SJSA1 (cell line): ENCODE measurements at places on chromosomes 4 and X. TPM values are rescaled to one million over a fixed set of nuclear protein-coding genes. Genes with fewer than 3 reads are reported as not detected.

HS6ST2 gene
- not detected in 2 replicates for total RNA-seq

MXRA5 gene
- total RNA-seq = 0.22 and 0.32 TPM in 2 replicates

HTRA3 gene
- total RNA-seq = 0.03 TPM in 1 of 2 replicates, not detected in the other

SPIN2A gene
- total RNA-seq = 0.13 TPM in 1 of 2 replicates, not detected in the other

MAGEB17 gene
- total RNA-seq = 0.11 TPM in 1 of 2 replicates, not detected in the other

OTC gene
- not detected in 2 replicates for total RNA-seq

APLN gene
- total RNA-seq = 1.7 and 2.6 TPM in 2 replicates

SLC9A6 gene
- 23.6 and 23.9 TPM in 2 replicates for total RNA-seq

DNA sequence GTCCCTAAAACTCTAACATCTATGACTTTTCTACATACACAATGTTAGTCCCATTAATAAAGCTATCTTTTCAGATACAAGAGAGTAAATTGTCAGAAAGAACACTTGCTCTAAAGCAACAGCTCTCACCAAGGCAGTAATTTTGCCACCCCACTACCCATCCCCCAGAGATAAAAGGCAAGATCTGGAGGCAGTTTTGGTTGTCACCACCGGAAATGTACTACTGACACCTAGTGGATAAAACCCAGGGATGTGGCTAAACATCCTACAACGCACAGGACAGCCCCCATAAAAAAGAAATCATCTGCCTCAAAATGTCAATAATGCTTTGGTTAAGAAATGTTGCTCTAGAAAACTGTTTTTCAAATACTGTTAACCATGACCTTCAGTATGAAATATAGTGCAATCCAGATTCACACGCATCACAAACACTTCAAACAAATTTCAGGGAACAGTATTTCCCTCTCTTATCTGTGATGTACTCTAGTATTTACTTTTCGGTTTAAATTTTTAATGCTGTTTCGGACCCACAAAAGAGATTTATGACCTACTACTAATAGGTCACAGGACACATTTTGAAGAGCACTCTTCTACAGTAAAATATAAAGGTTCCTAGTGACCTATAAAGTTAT lies 5.1 kb downstream of the FBXL5 start:
- no peaks in the 10 kb centered on the region for H3K27me3 ChIP-seq
- H3K36me3 ChIP-seq = peaks cover 5% of the 10 kb centered on the region
- H3K4me3 ChIP-seq = no peak overlapping the region
- no peak overlapping the region for H3K27ac ChIP-seq
- peaks cover 15% of the 10 kb centered on the region; the same call in 1 of the 2 replicates for H3K4me1 ChIP-seq

DNA sequence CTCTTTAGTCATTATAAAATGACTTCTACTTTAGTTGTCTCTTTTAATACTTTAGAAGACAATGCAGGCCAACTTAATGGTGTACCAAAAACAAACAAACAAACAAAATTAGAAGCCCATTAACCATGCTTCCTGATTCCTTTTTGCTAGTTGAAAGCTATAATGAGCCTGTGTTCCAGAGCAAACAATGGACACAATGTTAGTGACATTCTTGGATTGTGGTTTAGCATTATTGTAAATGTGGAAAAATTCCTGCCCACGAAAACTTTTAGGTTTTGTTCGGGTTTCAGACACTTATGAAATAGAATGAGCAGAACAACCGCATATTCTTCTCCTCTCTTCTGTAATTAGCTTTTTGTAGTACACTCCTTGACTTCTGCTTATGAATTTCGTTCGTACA lies 1682.7 kb upstream of the PCDH7 start:
- no peaks in the 10 kb centered on the region for H3K36me3 ChIP-seq
- no peak overlapping the region for H3K4me3 ChIP-seq
- no peak for DNase-seq

- no peak overlapping the region for H3K27ac ChIP-seq
- no peak for DNase-seq
- no peaks in the 10 kb centered on the region for H3K36me3 ChIP-seq
- H3K4me3 ChIP-seq = no peak overlapping the region
These were observed 39.0 kb downstream of the SLC25A5 start for GRCh38 chrX:119507206-119507605.

- no peaks in the 10 kb centered on the region for H3K36me3 ChIP-seq
- H3K4me1 ChIP-seq = no peaks in the 10 kb centered on the region
- DNase-seq = no peak
- no peak overlapping the region for H3K4me3 ChIP-seq
These were observed 13.4 kb upstream of the NHS start for GRCh38 chrX:17361620-17362019.

GRCh38 chrX:121558886-121559285 lies 511.5 kb downstream of the GLUD2 start:
- H3K36me3 ChIP-seq = no peaks in the 10 kb centered on the region
- no peak for DNase-seq
- H3K4me1 ChIP-seq = no peaks in the 10 kb centered on the region
- no peaks in the 10 kb centered on the region for H3K27me3 ChIP-seq

- no peak overlapping the region for H3K4me3 ChIP-seq
- no peak for DNase-seq
- H3K27me3 ChIP-seq = no peaks in the 10 kb centered on the region
These were observed 84.6 kb upstream of the DHX15 start for GRCh38 chr4:24668956-24669355.

DNA sequence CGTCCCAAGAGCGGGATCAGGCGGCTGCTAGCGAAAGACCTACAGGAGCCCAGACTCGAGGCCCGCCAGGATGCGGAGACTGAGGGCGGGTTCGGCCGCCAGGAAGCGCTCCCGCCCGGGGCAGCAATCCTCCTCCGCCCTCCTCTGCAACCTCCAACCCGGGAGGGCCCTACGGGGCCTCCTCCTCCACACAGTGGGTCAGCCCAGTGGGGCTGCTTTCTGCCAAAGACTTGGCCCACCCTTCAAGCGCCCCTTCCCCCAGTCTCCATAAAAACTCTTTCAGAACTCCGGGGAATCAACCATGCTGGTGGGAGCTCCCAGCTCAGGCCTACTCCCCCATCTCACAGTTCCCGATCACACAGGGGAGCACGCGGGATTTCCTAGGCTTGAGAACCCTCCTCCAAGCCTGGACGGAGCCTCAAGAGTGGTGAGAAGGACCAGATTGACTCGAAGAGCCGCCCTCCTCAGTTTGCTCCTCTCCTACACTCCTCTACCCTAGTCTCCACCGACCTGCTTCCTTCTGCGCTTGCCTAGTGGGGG lies 77.5 kb downstream of the RLIM start:
- H3K27ac ChIP-seq = peak overlapping the region; percentile 90
- DNase-seq = no peak
- peak overlapping the region; percentile 39 for H3K4me3 ChIP-seq
- H3K4me1 ChIP-seq = peaks cover 43% of the 10 kb centered on the region

DNA sequence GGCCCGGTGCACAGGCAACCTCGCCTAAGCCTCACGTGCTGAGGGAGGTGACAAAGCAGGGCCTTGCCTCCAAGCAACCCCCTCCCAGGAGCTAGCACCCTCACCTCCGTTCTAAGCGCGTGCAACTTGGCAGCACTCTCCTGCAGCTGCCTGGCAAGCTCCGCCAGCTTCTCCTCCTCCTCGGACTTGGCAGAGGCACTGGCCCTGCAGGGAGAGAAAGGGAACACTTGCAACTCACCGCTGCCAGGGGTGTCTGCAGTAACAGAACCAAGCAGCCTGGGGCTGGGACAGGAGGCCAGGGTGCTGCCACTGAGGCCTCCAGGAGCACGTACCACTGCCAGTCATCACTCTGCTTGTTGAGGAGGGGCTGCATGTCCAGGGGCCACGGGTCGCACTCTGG lies 10.3 kb upstream of the TREX2 start:
- no peaks in the 10 kb centered on the region for H3K27me3 ChIP-seq
- no peak overlapping the region for H3K4me3 ChIP-seq
- H3K36me3 ChIP-seq = no peaks in the 10 kb centered on the region
- no peak for DNase-seq

- DNase-seq = no peak
- no peaks in the 10 kb centered on the region for H3K36me3 ChIP-seq
- H3K4me1 ChIP-seq = no peaks in the 10 kb centered on the region; the same call in 1 of the 2 replicates
- H3K4me3 ChIP-seq = no peak overlapping the region
- no peaks in the 10 kb centered on the region for H3K27me3 ChIP-seq
These were observed 360.4 kb downstream of the RAPGEF2 start for GRCh38 chr4:159463235-159463634.

DNA sequence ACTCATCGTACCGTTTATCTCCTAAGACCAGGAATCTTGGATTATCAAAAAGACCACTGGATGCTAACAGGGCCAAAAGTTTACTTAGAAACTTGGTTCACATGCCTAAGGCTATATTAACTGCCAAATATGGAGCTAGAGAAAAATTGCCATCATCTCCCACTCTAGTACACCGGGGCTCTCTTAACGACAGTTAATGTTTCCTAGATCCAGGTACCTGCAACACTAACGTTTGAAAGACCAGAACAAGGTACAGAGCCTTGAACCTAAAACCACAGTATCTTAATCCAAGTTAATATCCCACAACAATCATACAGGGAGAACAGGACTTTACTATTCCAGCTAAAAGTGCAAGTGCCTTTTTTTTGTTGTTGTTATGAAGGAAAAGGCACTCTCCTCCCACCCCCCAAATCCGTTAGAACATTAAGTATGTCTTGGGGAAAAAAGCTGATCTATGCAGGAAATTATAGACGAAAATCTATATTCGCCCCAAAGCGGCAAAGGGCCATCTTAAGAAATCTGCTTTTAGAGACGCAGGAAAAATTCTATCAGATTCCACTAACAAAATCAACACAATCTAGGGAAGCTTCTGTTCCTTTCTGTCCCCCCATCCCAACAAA lies 1.3 kb downstream of the G3BP2 start:
- peaks cover 8% of the 10 kb centered on the region; the same call in 1 of the 2 replicates for H3K36me3 ChIP-seq
- H3K4me1 ChIP-seq = peaks cover 14% of the 10 kb centered on the region
- peak overlapping the region; percentile 75 for H3K4me3 ChIP-seq
- peak overlapping the region; percentile 55; the same call in 1 of the 2 replicates for H3K27ac ChIP-seq

DNA sequence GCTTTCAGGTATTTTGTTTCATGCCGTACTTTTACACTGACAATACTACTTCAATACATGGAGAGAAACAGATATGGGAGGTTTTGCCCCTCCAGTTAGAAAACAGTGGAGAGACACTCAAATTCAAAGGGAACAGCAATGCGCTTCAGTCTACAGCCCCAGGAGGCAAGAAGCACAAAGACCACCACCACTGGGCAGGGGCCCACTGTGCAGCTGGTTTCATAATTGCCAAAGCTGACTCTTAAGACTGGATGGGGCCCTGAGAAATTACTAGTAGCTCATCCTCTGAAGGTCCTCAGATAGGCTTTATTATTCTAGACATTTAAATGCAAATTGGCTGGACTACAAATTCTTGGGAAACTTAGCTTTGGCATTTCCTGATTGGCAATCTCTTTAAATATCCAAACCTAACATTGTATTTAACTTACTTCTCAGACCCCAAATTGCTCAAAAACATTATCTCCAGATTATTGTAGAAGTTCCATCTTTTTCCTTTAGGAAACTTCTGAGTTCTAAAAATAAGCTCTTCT lies 85.9 kb upstream of the GPR34 start:
- H3K27me3 ChIP-seq = no peaks in the 10 kb centered on the region
- H3K27ac ChIP-seq = no peak overlapping the region
- H3K4me3 ChIP-seq = no peak overlapping the region
- no peaks in the 10 kb centered on the region for H3K36me3 ChIP-seq

- H3K36me3 ChIP-seq = no peaks in the 10 kb centered on the region
- no peak for DNase-seq
- no peaks in the 10 kb centered on the region for H3K27me3 ChIP-seq
- no peak overlapping the region for H3K27ac ChIP-seq
- no peaks in the 10 kb centered on the region for H3K4me1 ChIP-seq
These were observed 105.9 kb downstream of the CT47B1 start for GRCh38 chrX:120769576-120770341.

- no peak for DNase-seq
- no peaks in the 10 kb centered on the region for H3K36me3 ChIP-seq
- no peak overlapping the region for H3K4me3 ChIP-seq
These were observed 142.5 kb upstream of the TRAM1L1 start for GRCh38 chr4:117227925-117228324.

DNA sequence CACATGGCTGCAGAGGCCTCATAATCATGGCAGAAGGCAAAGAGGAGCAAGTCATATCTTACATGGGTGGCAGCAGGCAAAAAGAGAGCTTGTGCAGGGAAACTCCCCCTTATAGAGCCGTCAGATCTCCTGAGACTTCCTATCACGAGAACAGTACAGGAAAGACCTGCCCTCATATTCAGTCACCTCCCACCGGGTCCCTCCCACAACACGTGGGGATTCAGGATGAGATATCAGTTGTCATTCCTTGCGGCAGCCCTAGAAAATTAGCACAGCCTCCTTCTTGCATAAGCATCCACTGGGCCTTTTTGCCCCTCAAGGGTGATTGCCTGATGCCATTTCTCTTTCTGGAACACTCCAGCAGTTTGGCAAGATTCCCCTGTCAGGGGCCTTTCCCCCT lies 61.7 kb upstream of the STX18 start:
- H3K4me3 ChIP-seq = no peak overlapping the region
- H3K4me1 ChIP-seq = no peaks in the 10 kb centered on the region
- H3K27ac ChIP-seq = no peak overlapping the region
- no peaks in the 10 kb centered on the region for H3K36me3 ChIP-seq
- H3K27me3 ChIP-seq = no peaks in the 10 kb centered on the region

GRCh38 chrX:9873952-9874351 lies 87.7 kb downstream of the SHROOM2 start:
- H3K36me3 ChIP-seq = no peaks in the 10 kb centered on the region
- no peak for DNase-seq
- no peak overlapping the region for H3K4me3 ChIP-seq
- no peaks in the 10 kb centered on the region for H3K27me3 ChIP-seq
- no peak overlapping the region for H3K27ac ChIP-seq

DNA sequence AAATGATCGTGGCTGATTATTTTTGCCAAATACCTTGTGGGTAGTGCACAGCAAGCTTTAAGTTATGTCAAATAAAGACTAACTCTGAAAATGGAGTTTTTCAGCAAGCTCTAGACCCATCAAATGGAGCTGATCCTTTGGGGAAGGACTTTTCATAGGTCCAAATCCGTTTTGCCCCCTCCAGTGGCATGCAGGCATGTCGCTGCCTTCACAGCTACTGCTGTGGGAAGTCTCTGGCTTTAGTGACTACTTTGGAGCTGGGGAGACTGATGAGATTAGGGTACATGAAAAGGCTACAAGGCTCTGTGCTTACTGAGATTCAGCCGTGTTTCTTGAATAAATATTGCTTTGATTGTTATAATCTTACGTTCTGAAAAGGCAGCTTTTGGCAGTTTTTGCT lies 106.6 kb upstream of the HS3ST1 start:
- H3K36me3 ChIP-seq = no peaks in the 10 kb centered on the region
- no peaks in the 10 kb centered on the region for H3K4me1 ChIP-seq
- no peak overlapping the region for H3K27ac ChIP-seq
- H3K4me3 ChIP-seq = no peak overlapping the region
- DNase-seq = no peak

GRCh38 chr4:113288696-113289095 lies 239.2 kb downstream of the ANK2 start:
- H3K27me3 ChIP-seq = no peaks in the 10 kb centered on the region; the same call in 1 of the 2 replicates
- no peak overlapping the region for H3K27ac ChIP-seq

DNA sequence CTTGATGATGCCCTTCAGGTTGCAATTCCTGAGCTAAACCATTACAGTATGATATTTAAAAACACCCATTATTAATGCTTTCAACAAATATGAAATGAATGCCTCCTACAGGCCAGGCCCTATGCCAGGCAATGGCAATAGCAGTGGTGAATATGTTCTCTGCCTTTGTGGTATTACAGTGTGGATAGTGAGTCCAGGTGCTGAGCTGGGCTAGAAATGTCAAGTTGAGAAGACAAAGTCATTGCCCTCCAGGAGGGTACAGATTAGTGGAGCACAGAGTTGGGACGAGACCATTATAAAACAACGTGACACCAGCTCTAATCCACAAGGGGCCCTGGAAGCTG lies 81.9 kb downstream of the RBM47 start:
- H3K4me1 ChIP-seq = no peaks in the 10 kb centered on the region
- no peak for DNase-seq
